ENCODE measurements at places on chromosomes 5 and 9.

DNA sequence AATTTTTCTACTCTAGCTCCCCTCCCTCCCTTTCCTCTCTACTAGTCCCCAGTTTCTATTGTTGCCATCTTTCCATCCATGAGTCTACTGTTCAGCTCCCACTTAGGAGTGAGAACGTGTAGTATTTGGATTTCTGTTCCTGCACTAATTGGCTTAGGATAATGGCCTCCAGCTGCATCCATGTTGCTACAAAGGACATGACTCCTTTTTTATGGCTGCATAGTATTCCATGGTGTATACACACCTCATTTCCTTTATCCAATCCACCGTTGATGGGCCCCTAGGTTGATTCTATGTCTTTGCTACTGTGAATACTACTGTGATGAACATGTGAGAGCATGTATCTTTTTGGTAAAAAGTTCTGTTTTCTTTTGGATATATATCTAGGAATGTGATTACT is 138.9 kb upstream of the MSX2 start:
- DNase-seq = no peak

- DNase-seq = no peak
Measured at GRCh38 chr5:125660231-125660895, 762.8 kb upstream of the GRAMD2B start.

GRCh38 chr5:135705141-135705631 is 126.4 kb upstream of the CXCL14 start:
- DNase-seq = no peak

GRCh38 chr5:20017021-20017420 is 29.0 kb upstream of the CDH18 start:
- DNase-seq = no peak

DNA sequence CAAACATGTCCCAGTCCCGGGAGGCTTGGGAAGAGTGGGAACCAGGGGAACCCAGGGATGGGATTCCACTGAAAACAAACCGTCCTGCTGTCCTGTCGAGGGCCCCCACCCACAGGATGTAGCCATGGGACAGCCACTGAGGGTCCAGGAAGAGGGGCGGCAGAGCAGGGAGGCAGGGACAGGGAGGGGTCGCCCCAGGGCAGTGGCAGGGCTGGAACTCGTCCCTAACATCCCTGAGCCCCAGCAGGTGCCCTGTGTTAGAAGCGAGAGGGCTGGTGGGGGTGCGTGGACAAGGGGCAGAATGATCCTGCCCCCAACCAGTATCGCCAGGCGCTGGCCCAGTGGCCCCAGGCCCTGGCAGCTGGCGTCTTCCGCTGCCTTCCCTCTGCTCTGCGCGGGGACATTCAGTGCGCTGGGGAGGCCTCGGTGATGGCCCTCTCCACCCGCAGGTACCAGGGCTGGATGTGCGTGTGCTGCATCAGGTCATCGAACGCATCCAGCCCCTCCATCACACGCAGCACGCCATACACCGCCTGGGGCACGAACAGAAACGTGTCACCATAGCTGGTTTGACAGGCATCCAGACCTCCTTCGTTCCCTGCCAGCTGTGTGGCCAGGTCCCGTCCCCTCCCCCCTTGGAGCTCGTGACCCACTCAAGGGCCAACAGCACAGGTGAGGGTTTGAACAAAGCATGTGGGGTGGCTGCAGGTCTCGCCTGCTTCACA is 6.6 kb downstream of the PTGES2 start:
- no peak for DNase-seq
